ENCODE measurements at places on chromosomes 16 and 17.

- no peak for DNase-seq
Measured at GRCh38 chr17:7884581-7885366, 3.8 kb upstream of the CHD3 start.

DNA sequence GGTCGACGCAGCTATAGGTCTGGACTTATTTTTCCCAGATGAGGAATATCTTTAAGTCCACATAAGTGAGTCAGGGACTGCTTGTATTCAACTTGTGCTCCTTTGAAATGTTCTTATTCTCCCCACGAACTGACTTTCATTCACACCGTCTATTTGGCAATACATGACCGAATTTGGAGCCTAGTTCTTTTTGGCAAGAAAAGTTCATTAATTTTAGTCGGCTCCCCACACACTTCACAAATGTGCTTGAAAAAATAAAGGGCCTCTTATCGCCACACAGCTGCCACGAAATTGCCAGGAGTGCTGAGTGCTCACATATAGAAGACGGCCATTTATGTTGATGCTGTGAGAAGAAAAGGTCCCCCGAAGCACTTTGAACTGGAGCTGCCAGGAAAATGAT is 152.6 kb downstream of the PRKCA start:
- no peak for DNase-seq

- DNase-seq, result no peak
Measured at GRCh38 chr16:88618182-88618955, 20.0 kb upstream of the IL17C start.

- peak; percentile 41 for DNase-seq
Measured at GRCh38 chr17:19672009-19672750, 23.6 kb downstream of the ALDH3A2 start.

DNA sequence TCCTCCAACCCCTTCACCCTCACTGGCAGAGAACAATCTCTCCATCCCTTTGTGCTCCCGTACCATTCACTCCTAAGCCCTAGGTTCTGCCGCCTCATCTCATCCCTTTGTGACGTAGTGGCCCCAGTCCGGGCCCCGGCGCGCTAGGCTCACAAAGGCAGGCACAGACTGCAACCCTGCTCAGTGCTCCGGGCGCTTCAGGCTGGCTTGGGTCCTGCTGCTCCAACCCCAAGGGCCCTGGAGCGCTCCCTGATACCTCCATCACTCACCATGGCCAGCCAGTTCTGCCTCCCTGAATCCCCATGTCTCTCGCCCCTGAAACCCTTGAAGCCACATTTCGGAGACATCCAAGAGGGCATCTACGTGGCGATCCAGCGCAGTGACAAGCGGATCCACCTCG is at the start of gene KIF2B:
Gene KIF2B (plus strand): TSS at position 164 of the 400 bp plus-strand sequence. CDS start 107 bp downstream, at position 271.
- DNase-seq, result no peak

DNA sequence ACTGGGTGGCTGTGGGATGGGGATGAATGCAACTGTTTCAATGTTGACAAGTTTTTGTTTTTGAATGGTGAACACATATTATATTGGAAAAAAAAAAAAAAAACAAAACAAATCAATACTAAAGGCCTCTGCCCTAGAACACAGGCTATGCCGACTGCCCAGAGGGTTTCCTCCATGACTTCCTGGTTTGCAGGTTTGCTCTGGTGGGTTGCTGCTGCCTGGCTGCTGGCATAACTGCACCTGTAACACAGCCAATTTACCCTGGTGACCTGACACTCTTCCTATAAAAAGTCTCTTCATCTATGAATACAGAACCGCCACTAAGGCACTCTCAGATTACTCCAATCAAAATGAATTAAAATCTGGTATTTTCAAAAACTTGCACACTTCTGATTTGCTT is 10.4 kb downstream of the GLYR1 start:
- no peak for DNase-seq

- no peak for DNase-seq
Measured at GRCh38 chr16:6827931-6828330, 504.7 kb upstream of the RBFOX1 start.

- DNase-seq, result no peak
Measured at GRCh38 chr16:54987081-54987480, 56.4 kb downstream of the IRX5 start.

All from renal cortex interstitium (tissue), 15 donors.